ENCODE measurements at places on chromosomes 3 and 15.

- DNase-seq = no peak
These were observed 24.0 kb downstream of the ST3GAL6 start for GRCh38 chr3:98787181-98787580.

DNA sequence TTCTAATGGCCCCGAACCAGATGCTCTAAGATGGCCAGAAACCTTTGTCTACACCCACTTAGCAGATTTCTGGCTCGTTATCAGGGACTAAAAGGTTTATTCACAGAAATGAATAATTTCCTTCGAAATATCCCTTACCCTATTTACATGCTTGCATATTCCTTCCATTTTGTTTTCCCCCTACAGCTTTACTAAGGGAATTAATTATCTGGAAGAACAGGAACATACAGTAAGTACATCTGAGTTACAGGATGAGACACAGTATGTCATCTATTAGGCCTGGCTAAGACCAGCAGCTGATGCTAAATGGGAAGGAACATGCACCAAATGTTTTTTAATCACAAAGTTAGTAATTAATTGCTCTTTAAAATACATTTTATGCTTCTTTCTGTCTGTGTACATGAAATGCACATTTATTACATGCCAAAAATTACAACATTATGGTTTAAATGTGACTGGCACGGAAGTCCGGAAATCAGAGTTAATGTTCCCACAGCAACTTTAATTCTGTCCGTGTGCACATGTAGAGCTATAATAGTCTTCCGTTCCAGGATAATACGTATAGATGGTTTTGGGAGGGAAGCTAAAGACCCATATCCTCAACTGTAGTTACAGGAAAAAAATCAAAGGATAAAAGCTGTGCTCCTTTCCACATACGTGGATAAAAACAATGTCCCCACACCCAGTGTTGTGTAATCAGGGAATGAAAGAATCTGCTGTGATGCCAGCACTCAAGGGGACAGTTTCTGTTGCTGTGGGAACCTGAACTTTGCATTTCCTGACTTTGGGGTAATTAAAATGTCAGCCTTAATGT is 82.0 kb downstream of the TIGIT start:
- no peak for DNase-seq

GRCh38 chr15:93566762-93567161 is 477.8 kb upstream of the RGMA start:
- no peak for DNase-seq

- DNase-seq = no peak
These were observed 43.4 kb downstream of the SEMA3G start for GRCh38 chr3:52401551-52401950.

DNA sequence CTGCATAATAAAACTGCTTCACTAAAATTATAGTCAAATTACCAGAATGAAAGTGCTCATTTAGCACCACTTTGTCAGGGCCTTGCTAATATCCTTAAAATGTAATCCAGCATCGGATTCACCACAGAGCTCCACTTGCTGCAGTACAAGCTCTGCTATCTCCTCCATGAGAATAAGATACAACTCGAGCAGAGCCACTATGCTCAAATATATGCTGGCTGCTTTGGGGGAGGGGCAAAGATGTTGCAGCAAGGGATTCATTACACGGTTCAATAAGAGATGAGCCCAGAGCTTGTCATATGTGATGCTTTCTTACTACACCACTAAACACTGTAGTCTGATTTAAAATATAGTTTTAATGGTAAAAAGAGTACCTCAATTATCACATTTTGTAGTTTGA is 72.2 kb downstream of the DLG1 start:
- DNase-seq = no peak

DNA sequence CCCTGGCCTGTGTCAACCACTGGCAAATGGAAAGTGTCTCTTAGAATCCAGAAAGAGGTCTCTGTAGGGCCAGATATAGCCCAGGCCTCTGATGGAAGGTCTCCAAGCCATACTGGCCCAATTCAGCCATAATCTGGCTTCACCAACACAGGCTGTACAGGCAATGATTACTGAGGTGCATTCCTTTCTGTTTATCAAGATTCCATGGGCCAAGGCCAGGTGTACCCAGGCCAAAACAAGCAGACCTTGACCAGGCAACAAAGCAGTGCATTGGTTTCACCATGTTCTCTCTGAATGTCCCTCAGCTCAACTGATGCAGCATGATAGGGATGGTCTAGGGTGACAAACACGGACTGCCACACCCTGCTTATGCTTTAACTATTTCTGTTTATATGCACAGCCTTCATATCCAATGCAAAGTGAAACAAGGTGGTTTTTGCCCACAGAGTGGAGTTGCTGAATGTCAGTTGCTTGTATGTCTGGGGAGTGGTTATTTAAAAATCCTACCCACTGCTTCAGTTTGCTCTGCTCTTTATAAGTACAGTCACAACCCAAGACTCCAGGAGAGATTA is 25.2 kb downstream of the CCNL1 start:
- no peak for DNase-seq

GRCh38 chr3:60579734-60580133 is 671.5 kb downstream of the FHIT start:
- no peak for DNase-seq

GRCh38 chr3:143604402-143605185 is 243.7 kb downstream of the SLC9A9 start:
- DNase-seq = no peak

- DNase-seq = no peak
These were observed 704.2 kb downstream of the ROBO1 start for GRCh38 chr3:79063624-79064023.

DNA sequence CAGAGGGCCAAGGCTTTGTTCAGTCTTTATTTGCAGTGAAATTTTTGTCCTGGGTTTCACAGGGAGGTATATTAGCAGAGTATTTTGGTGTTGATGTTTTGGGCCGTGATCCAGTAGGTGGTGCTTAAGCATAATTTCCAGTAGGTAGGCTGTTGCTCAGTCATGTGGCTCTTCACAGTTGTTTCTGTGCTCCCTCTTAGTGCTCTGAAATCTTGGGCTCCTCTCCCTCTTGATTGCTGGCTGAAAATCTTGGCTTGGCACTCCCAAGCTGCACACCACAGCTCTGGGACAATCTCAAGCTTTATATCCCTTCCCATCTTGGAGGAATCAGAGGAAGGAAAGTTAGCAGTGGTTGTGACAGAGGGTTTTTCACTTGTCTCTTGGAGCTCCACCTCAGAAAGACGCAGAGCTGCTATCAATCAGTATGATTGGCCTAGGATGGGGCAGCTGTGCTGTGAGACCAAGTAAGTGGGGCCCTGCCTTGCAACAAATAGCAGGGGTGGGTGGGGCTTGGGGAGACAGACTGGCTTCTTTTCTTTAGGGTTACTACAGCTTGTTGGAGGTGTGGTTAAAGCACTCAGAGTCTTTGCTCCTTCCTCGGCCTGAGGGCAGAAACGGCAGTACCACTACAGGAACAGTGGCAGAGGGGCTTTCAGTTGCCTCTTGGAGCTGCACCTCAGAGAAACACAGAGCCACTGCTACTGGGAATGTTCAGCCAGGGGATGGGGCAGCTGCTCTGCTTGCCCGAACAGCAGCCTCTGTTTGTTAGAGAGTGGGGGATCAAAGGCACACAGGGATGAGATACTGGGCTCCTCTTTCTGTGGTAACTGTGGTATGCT is 627.0 kb downstream of the SI start:
- no peak for DNase-seq

- DNase-seq = no peak
These were observed 1062.2 kb upstream of the EPHA6 start for GRCh38 chr3:95752199-95752598.

DNA sequence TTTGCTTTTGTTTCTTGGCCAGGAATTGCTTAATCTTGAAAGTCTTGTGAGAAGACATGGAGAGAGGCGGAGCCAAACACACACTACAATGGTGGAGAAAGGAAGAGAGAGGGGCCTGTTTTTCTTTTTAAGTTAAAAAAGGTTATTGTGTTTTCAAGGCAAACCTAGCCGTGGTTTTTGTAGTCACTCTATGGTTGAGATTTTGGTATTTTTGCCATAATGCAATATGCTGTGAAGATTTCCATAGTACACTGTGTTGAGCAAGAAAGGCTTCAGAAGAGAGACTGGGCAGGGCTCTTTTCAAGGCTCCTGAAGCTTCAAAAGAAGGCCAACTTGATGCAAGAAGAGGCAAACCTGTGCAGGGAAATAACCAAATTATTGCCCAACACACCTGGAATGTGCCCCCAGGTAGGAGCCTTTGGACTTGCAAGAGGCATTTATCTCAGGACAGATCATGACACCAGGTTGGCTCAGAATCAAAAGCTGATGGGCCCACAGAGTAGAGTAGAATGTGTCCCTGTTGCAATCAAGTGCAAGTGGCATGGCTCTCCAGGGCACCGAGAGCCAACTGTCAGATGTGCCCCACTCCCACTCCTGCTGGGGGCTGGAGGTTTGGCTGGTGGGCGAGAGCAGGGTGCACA is 22.1 kb downstream of the AMOTL2 start:
- no peak for DNase-seq

- no peak for DNase-seq
These were observed 353.8 kb downstream of the NAALADL2 start for GRCh38 chr3:175212896-175213295.

GRCh38 chr3:23253214-23253613 is 50.1 kb downstream of the UBE2E2 start:
- DNase-seq = no peak

DNA sequence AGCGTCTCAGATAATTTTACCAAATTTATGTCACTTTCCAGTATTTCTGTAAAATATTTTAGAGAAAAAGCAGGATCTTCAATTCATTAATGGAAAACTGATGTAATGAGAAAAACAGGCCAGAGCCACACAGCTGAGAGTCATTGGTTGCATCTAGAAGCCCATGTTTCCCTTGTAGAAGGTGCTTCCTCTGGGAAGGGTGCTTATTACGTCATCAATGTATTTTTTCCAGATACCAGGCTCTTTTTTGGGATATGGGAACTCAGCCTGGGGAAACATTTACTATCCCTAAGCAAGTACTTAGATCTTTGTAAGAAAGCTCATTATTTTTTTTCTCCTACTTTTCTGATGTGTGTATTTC is 89.1 kb upstream of the PHLDB2 start:
- no peak for DNase-seq

GRCh38 chr3:46849045-46849631 is 14.1 kb downstream of the MYL3 start:
- DNase-seq = no peak

- DNase-seq = no peak
These were observed 227.8 kb downstream of the UBE2E2 start for GRCh38 chr3:23430781-23431398.

DNA sequence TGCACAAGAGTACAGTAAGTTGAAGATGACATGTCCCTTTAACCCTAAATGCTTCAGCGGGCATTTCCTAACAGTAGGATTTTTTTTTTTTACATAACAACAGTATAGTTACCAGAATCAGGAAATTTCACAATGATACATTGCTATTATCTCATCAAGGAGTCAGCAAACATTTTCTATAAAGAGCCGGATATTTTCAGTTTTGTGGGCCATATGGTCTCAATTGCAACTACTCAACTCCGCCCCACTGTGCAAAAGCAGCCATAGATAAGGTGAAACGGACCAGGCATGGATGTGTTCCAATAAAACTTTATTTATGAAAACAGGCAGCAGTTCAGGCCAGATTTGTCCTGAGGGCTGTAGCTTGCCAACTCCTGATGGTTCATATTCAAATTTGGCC is 130.6 kb downstream of the SMAD6 start:
- no peak for DNase-seq

DNA sequence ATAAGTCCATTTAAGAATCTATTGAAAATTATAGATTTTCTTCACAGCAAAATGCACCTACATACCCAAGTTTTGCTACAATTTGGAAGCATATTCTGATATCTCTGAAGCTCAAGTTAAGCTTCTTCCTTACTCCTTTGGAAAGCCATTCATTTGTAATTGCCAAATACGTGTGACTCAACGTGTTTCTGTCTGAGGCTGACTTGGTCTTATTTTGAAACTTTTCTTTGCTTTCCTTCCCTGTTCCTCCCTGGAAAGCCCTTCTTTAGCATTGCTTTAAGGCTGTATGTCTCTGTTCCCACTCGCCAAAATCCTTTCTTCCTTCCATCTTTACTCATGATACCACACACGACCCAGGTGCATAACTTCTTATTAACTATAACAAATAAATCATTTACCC is 232.0 kb downstream of the ZBBX start:
- DNase-seq = no peak

- no peak for DNase-seq
These were observed 115.1 kb upstream of the FAM174B start for GRCh38 chr15:92770641-92771040.

DNA sequence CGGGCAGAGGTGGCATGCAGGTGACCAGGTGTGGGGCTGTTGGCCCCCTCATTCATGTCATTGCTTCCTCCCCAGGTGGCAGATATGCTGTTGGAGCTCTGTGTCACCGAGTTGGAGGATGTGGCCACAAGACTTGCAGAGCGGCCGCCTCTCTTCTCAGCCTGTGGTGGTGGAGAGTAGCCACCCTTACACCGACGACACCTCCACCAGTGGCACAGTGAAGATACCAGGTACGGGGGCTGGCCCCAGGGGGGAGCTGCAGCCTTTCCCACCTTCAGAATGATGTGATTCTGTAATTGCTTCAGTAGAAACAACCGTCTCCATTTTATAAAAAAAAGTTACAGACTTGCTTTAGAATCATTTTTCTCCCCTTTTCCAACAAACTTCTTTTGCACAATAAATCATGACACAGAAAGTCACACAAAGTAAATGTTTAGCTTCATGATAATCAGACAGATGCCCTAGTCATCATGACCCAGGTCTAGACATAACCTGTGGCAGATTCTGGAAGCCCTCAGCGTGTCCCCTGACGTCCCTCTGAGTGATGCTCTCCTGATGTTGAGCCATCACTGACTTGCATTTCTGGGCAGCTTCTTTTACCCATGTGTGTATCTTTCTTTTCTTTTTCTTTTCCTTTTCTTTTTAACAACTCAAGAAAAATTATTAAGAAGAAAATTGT is 76.0 kb upstream of the FAN1 start:
- no peak for DNase-seq

GRCh38 chr3:83500931-83501330 is 1457.9 kb upstream of the CADM2 start:
- DNase-seq = no peak

DNA sequence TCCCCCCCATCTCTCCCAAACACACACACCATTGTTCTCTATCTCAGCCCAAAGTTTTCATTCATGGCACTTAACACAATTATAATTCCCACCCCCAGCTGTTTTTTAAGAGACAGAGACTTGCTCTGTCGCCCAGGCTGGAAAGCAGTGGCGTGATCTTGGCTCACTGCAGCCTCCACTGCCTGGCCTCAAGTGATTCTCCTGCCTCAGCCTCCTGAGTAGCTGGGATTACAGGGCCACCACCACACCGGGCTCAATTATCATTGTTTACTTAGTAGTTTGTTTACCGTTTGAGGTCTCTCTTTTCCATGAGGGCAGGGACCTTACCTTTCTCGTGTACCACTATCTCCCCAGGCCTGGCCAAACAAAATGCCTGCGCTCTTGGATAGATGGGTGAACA is 79.8 kb upstream of the RAD18 start:
- no peak for DNase-seq

DNA sequence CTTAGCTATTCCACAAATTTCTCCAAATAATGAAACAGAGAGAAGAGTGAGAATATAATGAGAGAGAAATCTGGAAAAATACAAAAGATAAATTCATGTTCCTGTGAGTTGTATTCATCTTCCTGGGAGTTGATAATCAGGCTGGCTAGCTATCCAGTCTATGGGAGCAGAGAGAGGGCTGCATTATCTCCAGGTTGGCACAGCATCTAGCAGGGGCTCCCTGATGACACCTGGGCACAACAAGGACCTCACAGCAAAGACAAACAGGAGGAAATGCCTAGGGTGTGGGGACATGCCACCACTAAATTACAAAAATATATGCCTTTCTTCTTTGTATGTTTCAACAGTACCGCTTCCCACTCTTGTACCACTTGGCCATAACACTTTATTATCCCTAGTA is 1.9 kb downstream of the EHD4 start:
- no peak for DNase-seq

- DNase-seq = peak; percentile 49
These were observed 17.0 kb upstream of the ANO10 start for GRCh38 chr3:43638594-43639447.

Data from common myeloid progenitor, CD34-positive (primary cell).